ENCODE measurements at places on chromosomes 12 and 14.

GRCh38 chr12:59627582-59627981 is 31.8 kb downstream of the SLC16A7 start:
- DNase-seq, result no peak

DNA sequence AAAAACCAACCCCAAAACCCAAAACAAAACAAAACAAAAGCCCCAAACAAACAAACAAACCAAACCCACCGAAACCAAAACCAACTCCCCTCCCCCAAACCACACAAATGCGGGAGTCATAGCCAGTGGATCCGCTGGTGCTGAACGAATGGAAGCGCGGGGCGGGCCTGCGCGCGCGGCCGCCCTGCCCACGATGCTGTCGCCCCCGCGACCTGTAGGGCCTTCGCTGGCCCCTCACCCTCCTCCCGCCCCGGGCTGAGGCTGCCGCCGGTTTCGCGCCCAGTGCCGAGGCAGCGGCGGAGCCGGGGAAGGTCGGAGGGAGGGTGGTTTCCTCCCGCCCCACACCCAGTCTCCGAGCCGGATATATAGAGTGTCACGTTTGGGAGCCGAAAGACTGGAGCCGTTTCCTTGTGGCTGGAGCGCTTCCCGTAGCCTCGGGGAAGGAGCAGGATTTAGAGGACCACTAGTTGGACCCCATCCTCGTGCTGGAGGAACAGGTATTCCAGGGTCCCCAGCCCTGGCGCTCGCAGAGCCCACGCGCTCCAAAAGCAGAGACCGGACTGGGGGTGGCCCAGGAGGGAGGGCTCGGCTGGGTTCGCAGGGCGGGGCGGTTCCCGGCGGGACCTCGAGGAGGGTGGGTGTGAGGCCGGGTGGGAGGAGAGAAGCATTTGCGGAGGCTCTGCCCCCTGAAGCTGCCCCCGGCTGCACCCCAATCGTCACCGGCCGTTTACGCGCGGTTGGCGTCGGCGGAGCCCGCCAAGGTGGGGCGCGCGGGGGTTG is at the start of gene FAR2:
Gene FAR2, plus strand, starts transcription at position 368 of the 780 bp plus-strand sequence. CDS start 121,172 bp downstream, outside the sequence.
- DNase-seq, result peak; percentile 67

GRCh38 chr14:94701861-94702370 is 68.0 kb downstream of the GSC start:
- DNase-seq, result no peak

- DNase-seq, result peak; percentile 10
These were observed 29.8 kb upstream of the DLGAP5 start for GRCh38 chr14:55221186-55221585.

DNA sequence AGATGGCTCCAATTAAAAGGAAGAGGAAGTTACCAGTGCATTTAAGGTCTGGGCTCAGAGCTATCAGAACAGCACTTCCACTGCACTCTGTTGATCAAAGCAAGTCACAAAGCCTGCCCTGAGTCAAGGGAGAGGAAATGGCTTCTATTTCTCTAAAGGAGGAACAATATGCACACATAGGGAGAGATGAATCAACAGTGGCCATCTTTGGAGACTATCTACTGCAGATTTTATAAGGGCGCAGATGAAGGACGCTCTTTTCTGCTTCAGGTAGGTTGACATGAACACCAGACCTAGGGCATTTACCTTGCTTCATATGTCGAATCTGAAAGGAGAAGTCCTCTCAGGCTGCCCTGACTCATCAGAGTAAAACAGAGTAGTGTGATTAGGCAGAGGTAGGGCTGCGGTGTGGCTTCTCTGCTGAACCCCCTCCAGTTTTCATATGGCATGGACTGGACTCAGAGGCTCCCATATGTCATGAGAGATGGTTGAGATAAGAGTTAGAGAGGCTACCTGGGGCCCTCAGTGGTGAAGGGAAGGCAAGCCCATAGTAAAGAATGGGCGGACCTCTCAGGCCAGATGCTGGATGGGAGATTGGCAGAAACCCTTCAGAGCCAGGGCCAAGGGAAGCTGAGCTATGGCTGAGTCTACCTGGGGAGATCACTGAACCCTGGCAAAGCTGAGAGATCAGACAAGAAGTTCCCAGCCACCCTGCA is 84.4 kb downstream of the ARF6 start:
- no peak for DNase-seq

DNA sequence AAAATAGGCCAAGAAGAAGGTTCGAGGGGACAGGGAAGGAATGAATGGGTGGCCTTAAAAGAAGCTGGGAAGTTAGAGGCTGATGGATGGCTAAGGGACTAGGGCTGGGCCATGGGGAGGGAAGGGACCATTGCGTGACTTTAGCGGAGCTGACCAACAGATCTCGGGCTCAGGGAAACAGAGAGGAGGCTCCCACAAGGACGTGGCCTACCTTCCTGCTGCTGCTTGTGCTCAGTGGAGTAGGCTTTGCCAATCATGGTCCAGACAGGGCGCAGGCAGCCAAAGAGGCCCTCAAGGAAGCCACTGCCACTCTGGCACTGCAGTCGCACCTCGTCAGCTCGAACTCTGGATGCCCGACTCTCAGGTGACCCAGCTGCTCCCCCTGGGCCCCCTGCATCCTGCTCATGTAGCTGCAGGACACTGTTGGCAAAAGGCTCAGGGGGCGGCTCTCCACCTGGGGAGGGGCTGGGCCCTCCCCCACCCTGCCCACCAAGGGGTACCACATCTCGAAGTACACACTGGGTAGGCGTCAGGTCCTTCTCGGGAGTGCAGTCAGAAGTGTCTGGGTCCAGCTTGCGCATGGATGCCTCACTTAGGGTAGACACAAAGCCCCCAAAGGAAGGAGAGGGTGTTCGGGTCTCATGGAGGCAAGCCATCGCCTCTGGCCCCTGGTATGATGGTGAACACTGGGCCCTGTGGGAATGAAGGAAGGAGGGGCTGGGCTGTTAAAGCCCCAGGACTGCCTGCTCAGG is 12.3 kb downstream of the MAP3K12 start:
- no peak for DNase-seq

GRCh38 chr14:53967606-53968005 is 11.0 kb upstream of the BMP4 start:
- DNase-seq, result no peak

DNA sequence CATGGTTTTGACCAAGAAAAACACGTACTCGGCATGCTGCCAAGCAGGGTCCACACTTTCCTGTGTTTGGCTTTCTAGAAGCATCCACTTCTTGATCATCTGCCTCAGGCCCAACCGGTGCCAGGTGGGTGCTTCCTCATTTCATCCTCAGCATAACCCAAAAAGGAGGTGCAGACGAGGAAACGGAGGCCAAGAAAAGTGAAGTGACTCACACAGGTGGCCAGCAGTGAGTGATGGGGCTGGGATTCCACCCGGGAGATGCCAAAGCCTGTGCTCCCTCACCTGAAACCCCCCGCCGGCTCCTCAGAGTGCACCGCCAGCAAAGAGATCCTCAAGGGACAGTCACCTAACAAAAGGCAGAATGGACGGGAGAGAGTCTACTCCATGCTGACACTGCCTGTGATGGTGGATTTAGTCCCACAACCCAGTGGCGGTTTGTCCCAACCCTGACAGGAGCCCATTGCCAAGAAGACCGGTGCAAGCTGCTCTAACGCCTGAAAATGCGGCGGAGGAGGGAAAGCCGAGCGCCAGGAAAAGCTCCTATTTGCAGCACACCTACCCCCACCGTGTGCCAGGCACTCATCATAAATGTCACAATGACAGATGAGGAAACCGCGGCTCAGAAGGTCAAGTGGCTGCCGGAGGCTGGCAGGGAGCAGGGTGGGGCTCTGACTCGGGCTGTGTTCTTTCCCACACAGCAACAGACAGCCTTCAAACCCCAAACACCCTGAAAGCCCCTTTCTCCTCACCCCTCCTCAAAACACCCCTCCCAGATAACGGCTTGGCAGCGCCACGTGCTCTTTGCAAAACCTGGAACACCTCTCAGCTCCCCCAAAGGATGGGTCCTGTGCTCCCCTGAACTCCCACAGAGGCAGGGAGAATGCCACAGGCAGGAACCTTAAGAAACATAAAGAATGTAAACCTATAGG is 18.8 kb downstream of the BCL11B start:
- DNase-seq, result no peak

DNA sequence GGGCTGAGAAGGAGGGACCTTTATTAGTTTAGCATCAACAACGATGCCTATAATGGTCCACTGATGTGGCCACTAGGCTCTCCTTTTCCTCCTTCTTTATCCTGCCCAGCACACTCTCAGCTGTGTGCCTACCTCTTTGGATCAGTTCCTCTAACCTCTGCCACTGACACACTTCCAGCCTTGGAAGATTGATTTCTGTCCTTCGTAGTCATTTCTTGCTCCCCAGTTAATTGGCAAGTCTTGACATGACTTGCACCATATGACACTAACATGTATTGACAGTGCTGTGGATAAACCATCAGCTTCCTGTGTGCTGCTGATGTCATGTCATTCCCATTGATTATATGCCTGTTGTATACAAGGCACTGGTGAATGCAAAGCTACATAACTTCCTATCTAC is 90.2 kb upstream of the PLEKHG7 start:
- DNase-seq, result no peak

- peak; percentile 76 for DNase-seq
These were observed at the start of gene CLEC2B for GRCh38 chr12:9869307-9870161. CLEC2B (minus strand) TSS chr12:9869354.

- DNase-seq, result no peak
These were observed 57.2 kb downstream of the MVK start for GRCh38 chr12:109630815-109631214.

GRCh38 chr12:24408305-24408704 is 458.8 kb upstream of the SOX5 start:
- no peak for DNase-seq

DNA sequence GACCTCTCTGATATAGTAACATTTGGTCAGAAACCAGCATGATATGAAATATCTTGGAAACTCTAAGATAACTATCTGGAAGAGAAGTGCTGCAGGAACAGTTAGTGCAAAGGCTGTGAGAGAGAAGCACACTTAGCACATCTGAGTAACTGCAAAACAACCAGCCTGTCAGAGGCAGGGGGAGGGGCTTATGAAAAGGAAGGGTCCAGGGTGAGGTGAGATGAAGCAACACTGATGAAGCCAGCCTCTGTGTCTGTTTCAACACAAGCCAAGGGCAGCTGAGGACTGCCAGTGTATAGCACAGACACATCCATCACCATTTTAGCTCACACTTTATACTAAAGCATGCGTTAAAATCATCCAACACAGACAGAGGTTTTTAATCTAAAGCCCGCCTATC is 37.4 kb upstream of the OVCH1 start:
- no peak for DNase-seq

DNA sequence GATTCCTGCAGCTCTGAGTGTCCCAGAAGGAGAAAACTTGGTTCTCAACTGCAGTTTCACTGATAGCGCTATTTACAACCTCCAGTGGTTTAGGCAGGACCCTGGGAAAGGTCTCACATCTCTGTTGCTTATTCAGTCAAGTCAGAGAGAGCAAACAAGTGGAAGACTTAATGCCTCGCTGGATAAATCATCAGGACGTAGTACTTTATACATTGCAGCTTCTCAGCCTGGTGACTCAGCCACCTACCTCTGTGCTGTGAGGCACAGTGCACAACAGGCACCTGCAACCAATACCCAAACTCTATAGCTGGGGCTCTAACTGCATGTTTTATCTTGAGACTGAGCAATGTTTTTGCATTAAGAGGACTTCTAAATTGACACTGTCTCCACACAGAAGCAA is 379.2 kb upstream of the OR4E1 start:
- no peak for DNase-seq

DNA sequence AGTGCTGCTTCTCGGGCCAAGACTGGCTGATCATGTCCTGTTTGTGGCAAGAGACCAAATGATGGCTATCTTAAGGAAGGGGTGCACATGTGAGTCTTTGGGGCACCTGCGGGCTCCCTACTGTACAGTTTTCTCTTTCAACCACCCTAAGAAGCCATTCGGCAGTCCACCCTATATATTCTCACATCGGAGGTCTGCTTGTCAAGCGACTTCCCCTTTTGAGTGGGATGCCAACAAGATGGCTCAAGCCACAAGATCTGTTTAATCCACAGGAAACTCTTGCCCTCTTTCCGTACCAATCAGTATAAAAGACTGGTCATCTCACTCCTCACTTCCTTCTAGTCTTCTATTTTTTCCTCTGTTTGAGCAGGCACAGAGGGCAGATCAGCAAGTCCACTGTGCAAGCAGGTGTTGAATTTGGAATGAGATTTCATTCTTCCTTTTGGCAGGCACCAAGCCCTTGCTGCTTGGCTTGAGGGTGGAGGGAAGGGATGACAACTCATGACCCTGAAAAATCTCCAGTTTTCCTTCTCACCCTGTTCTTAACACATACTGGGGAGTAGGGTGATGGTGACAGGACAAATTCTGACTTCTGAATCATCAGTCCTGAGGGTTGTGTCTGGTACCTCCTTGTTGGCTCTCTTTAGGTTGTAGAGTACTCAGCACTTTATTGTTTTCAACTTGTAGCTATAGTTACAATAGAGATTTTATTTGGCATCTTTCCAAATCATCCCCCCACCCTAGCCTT is 17.6 kb downstream of the LACRT start:
- DNase-seq, result no peak

- DNase-seq, result no peak
These were observed 341.6 kb upstream of the SFSWAP start for GRCh38 chr12:131369094-131369845.

- no peak for DNase-seq
These were observed 34.3 kb downstream of the TXNRD1 start for GRCh38 chr12:104249898-104250297.

- no peak for DNase-seq
These were observed 233.6 kb downstream of the C12orf50 start for GRCh38 chr12:87795555-87795954.

DNA sequence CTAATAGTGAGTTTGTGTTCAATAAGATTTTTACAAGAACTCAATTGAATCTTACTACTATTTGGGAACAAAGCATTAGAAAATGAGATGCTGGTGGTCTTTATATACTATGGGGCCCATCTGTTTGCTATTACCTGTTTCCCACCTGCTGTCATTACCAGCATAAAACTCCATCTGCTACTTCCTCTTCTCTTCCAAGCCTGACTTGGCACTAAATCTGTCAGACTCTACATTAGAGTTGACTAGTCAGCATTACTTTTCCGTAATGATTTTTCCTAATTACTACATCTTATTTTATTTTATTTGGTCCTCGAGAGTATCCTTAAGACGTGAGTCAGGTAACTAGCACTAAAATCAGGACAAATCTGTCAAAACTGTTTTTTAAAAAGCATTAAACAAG is 68.1 kb upstream of the KRR1 start:
- no peak for DNase-seq

- peak; percentile 96 for DNase-seq
These were observed 2.4 kb downstream of the PRR13 start for GRCh38 chr12:53443955-53444354.

GRCh38 chr12:132218915-132219314 is 74.7 kb downstream of the NOC4L start:
- DNase-seq, result no peak

DNA sequence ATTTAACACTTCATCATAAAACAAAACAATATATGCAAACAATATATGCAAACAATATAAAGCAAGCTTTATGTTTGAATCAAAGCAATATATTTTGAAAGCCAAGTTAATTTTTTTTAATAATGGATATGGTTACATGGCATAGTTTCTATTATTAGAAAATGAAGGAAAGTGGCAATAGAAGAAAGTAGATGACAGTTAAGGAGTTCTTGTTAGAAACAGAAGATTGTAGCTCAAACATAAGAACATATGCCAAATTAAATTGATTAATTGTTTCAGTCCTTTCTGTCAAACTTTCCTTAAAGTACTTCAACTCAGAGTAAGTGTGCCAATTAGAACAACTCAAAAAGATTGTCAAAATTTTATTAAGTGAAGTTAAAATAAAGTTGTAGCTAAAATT is 1248.3 kb downstream of the SLC16A7 start:
- DNase-seq, result no peak

GRCh38 chr12:49555631-49556390 is 12.1 kb downstream of the MCRS1 start:
- DNase-seq, result no peak

All from small intestine (tissue), 16 donors.